Iris pigment epithelial cell (primary cell): ENCODE measurements at places on chromosomes 2 and 18.

- no peak for DNase-seq
These were observed 315.6 kb downstream of the LPIN1 start for GRCh38 chr2:12062053-12062395.

GRCh38 chr2:9990736-9991135 is 39.2 kb downstream of the GRHL1 start:
- no peak for DNase-seq

DNA sequence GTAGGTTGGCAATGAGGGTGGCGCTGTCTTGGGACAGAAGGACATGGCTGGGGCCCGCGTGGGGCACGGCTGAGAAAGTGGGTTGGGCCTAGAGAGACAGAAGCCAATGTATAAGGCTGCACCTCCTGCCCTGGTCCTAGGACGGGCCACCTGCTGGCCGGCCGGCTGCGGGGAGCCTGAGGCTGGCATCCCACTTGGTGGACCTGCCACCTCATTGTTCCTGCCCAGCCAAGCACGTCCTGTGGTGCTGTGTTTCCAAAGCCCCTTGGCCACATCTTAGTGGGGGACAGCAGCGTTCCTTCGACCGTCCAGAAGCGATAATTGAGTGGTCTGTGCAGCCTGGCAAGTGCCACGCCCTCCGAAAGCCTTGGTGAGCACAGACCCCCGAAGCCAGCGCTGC is 223.9 kb downstream of the LDLRAD4 start:
- DNase-seq, result no peak

DNA sequence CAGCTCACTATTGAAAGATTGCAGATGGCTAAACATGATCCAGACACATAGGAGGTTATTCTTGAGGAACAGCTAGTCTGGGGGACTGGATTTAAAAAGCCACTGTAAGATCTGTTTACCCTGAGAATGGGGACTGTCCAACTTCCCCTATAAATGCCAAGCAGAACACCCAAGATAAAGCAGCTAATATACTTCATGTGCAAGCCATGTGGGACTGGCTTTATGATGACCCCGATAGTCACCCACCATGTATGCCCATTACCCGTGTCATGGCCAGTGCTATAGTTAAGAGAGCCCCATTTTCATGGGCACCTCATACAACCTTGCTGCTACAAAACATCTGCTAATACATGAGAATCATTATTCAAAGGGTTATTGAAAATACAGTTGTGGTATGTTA is 16.0 kb downstream of the YPEL5 start:
- DNase-seq, result no peak

DNA sequence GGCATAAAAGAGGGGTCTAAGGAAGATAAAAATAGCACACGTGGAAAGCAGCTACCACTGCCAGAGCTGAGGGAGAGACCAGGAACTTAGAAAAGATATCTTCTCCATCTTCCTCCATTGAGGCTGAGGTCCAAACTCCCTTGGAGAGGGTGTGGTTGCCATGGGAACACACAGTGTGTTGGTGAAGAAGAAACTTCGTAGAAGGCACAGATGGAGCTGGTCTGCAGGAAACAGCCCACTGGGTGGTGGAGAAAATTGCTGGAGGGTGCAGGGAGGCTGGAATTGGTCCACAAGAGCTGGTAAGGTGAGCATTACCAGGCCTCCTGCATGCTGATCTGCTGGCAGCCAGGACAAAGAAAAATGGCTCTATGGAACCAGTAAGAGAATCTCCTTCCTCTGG is 191.0 kb downstream of the HRH4 start:
- no peak for DNase-seq
